IPS-NIHi11 (cell line): ENCODE measurements at places on chromosomes 11 and 22.
A peak's percentile ranks its signal among the peaks of the same experiment; 100 is the strongest.

DNA sequence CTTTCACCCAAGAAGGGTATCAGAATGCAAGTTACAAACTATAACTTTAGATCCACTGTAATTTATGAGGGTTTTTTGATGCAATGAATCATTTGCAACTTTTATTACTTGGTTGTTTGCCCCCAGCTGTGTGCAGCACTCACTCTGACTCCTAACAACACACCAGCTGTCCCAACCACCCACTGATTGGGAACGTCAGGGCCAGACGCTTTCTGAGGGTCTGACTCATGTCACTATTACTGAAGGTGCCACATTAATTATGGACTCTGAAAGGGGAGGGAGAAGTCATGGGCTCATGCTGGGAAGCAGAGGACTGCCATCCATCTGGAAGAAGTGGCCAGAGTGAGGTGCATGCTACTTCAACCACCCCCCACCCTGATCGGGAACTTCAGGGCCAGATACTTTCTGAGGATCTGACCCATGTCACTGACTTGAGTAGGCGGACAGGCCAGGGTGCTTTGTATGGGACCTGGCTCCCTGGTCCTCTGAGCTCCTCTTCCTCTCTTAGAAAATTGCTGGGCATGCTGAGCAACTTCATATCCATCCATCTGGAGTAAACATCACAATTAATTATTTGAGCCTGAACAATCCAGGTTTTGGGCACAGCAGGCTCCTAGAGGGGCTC is 44.9 kb upstream of the DRD2 start:
- no peak for DNase-seq

GRCh38 chr11:45264839-45265515 is 21.2 kb downstream of the SYT13 start:
- no peak for DNase-seq

DNA sequence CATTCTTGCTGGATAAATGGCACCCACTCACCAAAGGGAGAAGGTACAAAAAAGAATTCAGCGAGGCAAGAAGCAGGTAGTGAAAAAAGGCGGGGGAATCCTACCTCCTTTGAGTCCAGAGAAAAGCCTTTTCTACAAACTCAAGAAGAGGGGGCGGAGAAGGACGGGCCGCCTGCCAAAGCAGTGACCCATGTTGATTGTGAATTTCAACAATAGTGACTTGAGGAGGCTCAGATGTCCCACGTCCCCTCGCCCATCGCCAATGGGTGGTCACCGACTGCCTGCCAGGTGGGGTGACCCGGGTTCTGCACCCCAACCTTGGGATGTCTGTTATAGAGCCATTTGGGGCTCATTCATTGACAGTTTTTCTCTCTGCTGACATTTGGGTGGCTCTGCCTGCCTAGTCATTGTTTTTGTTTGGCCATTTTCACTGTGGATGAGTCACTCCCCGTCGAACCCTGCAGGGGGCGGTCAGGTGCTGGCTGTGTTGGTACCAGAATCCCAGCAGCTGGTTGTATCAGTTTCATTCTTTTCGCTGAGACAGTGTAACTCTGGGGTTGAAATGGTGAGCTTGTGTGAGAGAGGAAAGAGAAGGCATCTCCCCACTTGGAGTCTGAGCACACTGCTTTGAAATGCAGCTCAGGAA is 163.4 kb upstream of the NCAM1 start:
- DNase-seq: peak; percentile 55

DNA sequence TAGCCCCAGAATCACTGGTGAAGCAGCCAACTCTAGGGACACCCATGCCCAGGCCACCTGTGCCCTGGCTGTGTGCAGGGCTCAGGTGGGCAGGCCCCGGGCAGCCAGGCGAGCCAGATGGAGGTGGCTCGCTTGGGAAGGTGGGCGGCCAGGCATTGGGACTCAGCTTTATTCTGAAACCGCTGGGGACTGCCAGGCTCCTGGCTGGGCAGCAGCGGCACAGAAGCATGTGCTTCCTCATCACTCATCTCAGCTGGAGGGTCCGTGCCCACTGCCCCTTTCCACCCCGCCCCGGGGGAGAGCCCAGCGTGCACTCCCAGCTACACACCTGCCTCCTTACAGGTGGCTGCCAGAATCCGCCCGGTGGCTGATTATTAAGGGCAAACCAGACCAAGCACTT is 27.1 kb upstream of the SLC22A12 start:
- DNase-seq: no peak

DNA sequence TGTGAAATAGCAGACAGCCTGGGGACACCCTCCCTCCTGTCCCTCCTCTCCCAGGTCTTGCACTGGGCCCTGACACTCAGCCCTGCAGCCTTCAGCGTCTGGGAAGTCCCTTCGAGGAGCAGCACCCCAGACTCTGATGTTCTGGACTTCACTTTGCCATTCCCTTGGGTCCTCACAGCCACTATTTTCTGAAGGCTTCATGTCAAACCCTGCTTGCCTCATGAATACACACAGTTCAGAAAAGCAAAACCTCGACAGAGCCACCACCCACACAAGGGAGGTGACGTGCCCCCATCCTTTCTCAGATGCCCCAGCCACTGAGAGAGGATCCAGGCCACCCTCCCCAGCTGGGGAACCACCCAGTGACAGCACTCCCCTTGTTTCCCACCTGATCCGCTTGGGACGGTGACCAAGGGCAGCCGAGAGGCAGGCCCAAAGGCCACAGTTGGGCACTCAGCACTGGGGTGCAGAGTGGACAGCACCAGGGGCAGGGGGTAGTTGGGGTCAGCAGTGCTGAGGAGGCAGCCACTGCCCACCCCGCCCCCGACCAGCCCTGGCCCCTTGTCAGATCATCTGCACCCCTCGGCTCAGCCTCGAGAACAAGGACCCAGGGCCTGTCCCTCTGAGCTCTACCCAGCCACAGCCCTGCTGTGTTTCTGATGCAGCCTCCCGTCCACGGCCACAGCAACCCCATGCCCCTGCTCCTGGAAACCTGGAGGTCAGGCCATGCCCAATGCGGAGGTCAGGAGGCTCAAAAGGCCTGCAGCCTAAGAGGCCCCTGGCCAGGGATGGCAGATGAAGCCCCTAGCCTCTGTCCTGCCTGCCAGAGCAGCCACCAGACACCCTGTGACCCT is 3.1 kb upstream of the TNNT3 start:
- DNase-seq: no peak

- no peak for DNase-seq
Measured at GRCh38 chr22:47057916-47058585, 295.6 kb downstream of the TBC1D22A start.

GRCh38 chr11:107266455-107266854 is 191.2 kb downstream of the CWF19L2 start:
- no peak for DNase-seq

- no peak for DNase-seq
Measured at GRCh38 chr22:23203452-23204124, 23.3 kb downstream of the BCR start.
